CD4-positive, alpha-beta T cell treated with Interleukin-6 for 4 hours (primary cell): ENCODE measurements at places on chromosomes 16 and 17.

- DNase-seq = no peak
Observed at GRCh38 chr17:72759301-72759700, 333.2 kb downstream of the SLC39A11 start.

GRCh38 chr16:50303041-50303604, 36.8 kb downstream of the ADCY7 start:
- no peak for DNase-seq

DNA sequence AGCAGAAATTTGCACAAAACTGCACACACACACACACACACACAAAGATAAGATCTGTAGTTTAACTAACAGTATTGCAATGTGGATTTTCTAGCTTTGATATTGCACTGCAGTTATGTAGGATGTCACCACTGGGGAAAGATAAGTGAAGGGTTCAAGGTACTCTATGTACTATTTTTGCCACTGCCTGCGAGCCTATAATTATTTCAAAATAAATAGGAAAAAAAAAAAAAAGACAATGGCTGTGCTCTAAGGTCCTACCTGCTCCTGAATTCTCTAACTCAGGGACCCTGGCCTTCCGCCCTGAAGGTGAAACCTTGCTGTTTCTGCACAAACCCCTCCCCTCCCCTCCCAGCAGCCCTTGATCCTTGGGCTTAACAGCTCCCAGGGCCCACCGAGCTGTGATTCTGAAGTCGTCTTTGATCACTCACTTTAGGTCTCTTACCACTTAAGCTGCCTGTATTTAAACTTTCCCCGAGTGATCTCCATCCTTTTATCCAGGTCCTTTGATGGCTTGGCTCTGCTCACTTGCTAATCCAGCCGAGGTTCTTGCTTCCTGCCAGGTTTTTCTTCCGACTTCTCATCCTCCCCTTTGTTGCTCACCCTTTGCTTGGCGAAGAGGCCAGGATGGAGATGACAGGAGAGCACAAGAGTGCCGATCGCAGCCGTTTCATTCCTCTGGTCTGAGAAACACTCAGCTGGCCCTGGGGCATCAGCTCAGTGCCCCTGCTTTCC, 37.7 kb downstream of the TMEM114 start:
- no peak for DNase-seq

- no peak for DNase-seq
Observed at GRCh38 chr17:655618-656017, 59.0 kb downstream of the VPS53 start.

DNA sequence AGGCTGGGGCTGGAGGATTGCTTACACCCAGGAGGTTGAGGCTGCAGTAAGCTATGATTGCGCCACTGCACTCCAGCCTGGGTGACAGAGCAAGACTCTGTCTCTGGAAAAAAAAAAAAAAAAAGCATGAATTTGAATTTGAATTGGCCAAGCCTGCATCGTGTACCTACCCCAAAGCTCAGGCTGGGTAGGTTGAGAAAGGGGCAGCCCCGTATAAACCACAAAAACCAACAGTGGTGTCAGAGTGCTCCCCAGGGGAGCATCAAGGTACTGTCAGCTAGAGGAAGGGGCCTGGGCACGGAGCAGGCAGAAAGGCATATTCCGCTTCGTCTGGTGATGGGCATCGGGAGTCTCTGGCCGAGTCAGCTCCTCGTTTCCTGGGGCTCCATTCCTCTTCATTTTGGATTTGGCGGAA, 40.9 kb downstream of the RAP1GAP2 start:
- peak; percentile 55 for DNase-seq

DNA sequence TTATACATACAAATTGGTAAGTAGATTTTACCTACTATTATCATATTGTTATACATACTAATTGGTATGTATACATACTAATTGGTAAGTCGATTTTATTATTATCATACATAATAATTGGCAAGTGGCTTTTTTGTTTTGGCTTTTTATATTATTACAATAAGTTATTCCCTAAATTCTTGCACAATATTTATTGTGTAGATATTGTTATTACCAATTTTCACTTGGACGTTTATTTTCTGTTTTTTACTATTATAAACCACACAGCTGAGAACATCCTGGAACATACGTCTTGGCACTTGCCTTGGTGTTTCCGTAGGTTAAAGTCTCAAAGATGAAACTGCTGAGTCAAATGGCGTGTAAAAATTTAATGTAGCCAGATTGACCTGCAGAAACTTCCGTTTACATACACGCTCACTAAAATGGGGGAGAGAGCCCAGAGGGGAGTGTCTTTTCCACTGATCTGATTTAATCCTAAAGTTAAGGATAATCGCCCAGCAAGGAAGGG, 18.9 kb downstream of the GNGT2 start:
- DNase-seq = no peak

DNA sequence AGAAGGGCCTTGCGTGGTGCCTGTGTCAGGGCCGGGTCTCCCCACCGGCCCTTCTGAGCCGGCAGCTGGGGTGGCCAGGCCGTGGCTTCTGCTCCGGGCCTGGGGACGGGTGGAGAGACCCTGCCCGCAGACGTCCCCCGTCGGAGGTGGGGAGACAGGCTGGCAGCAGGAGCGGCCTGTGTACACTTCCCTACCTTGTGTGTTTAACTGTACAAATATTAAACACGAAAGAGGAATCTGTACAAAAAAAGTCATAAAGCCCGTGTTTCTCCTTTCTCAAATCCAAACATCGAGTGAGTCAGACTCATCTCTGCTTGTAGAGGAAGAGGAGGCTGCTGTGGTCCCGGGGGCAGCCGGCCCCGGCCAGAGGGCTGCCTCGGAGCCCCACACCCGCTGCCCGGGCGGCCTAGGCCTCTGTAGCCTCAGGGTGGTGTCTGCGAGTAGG, 2.0 kb downstream of the CACNA1H start:
- no peak for DNase-seq

GRCh38 chr17:12721581-12721980, 55.9 kb downstream of the MYOCD start:
- no peak for DNase-seq

- peak; percentile 38 for DNase-seq
Observed at GRCh38 chr17:39622380-39623006, 4.3 kb upstream of the PPP1R1B start.
